ENCODE measurements at places on chromosomes 6 and 20.
A peak's percentile ranks its signal among the peaks of the same experiment; 100 is the strongest.

GRCh38 chr6:101760843-101761621 lies 367.5 kb downstream of the GRIK2 start:
- no peak for DNase-seq

- DNase-seq = no peak
Measured at GRCh38 chr20:3165473-3166337, 6.0 kb upstream of the FASTKD5 start.

DNA sequence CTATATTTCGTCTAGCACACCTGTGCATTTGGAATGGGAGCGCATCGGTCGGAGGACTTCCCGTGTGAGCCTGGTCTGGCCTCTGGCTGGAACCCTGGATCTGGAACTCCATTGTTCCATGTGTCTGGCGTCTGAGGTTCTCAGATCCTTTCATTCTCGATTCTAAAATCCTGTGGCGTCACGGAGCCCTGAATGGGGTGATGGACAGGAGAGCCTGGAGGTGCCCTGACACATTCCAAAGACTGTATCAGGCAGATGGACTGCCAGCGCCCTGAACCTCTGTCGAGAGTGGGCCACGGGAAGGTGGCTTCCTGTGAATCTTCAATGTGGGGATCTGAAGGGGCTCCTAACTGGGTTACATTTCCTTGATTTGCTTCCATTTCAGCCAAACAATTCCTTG lies 20.6 kb downstream of the MYH7B start:
- no peak for DNase-seq

DNA sequence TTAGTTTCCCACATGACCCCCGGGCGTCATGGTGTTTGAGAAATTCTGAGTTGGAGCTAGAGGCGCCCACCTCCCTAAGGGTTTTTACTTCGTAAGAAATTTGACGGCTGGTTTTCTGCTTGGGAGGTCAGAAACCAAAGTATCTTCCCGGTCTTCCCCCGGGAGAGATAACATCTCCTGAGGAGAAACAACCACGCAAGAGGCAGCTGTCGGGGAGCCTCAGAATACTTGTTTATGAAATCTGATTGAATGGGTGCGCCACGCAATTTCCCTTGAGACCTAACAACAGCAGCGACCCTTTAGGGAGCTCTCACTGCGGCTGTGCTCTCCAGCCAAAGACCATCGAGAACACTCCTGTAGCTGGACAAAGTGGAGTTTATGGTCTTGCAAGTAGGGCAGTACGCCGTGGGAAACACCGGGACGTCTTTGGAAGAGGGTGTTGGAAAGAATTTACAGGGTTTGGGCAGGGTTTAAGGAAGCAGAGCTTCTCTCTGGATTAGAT lies 608 bp upstream of the EIF2S2 start:
- DNase-seq = peak; percentile 9

DNA sequence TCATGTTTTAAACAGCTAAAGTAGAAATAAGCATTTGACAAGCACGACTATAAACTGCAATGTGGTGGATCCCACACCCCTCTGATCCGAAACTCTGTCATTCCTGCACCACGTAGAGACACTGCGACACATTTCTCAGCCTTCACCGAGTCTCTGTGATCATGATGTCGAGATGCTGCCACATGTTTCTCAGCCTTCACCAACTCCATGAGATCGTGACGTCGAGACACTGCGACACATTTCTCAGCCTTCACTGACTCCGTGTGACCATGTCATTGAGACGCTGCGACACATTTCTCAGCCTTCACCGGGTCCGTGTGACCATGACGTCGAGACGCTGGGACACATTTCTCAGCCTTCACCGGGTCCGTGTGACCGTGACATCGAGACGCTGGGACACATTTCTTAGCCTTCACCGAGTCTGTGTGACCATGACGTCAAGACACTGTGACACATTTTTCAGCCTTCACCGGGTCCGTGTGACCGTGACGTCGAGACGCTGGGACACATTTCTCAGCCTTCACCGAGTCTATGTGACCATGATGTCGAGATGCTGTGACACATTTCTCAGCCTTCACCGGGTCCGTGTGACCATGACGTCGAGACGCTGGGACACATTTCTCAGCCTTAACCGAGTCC lies 143.0 kb downstream of the TTLL2 start:
- DNase-seq = no peak

DNA sequence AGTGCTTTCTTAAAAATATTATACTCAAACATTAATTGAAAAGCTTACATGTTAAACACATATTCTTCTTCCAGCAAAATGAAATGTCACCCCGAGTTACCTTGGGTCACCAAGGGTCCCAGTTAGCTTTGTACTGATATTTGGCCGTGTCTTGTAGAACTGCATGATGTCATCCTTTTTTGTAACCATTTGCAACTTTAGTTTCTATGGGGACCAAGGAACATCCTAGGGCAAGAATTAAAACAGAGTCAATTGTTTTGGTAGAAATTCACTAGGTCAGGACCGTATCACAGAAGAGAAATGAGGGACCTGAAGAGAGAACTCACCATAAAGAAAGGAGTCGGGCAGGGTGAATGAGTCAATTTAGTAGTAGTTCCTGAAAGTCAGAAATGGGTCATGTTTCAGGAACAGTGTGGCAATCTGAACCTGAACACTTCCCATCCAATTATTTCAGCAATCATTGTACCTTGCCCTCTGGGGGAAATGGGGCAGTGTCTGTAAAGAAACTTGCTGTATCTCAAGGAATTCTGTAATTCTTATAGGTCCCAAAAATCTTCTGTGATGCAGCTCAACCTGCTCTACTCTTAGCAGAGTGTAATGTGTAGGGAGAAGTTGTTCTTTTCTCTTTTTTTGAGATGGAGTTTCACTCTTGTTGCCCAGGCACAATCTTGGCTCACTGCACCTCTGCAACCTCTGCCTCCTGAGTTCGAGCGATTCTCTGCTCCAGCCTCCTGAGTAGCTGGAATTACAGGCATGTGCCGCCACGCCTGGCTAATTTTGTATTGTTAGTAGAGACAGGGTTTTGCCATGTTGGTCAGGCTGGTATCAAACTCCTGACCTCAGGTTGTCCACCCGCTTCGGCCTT lies 5.3 kb upstream of the AKAP7 start:
- no peak for DNase-seq

GRCh38 chr20:17431621-17432364 lies 99.4 kb downstream of the BFSP1 start:
- DNase-seq = peak; percentile 18

- DNase-seq = no peak
Measured at GRCh38 chr6:39791311-39791710, 865 bp upstream of the DAAM2 start.

GRCh38 chr20:48486065-48486464 lies 341.7 kb downstream of the PREX1 start:
- no peak for DNase-seq

- no peak for DNase-seq
Measured at GRCh38 chr20:41697861-41698559, 79.8 kb upstream of the CHD6 start.

GRCh38 chr6:157613011-157613522 lies 210.0 kb upstream of the SNX9 start:
- DNase-seq = no peak

- no peak for DNase-seq
Measured at GRCh38 chr20:34017610-34018009, 23.9 kb downstream of the RALY start.

DNA sequence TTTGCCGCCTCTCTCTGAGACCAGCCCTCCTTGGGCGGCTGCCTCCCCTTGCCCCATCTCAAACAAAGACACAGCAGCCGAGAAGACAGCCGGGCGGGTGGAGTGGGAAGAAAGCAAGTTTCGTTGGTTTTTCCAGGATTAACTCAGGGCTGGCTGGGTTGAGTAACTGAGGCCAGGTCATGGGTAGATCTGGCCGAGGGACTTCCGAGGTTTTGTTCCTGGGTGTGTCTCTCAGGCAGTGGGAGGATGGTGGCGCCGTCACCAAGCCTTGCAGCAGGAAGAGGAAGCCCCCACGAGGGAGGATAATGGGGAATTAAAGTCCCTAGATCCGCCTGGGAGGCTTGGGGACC lies 167.2 kb downstream of the TTLL2 start:
- DNase-seq = no peak

GRCh38 chr6:37083243-37084138 lies 78.0 kb downstream of the FGD2 start:
- DNase-seq = no peak

GRCh38 chr20:32541323-32542258 lies 43.5 kb downstream of the NOL4L start:
- DNase-seq = no peak

DNA sequence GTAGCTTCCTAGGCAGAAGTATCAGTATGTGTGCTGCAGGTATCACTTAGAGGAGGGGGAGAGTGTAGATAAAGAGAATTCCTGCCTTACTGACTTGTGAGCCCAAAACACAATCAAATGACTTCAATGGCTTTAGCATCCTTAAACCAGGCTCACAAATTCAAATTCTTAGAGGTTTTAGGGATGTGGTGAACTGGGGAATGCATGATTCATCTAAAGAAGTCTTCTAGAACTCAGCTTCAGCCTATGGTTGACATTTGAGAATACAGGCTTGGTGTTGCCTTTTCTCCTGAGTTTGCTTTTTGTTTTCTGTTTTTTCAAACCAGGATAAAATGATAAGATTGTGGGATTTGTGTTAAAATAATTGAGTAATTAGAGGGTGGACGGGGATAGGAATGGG lies 14.4 kb downstream of the SNRPC start:
- DNase-seq = no peak

- no peak for DNase-seq
Measured at GRCh38 chr6:155158030-155158843, 105.6 kb upstream of the CLDN20 start.

GRCh38 chr20:43794326-43794725 lies 67.5 kb upstream of the GTSF1L start:
- DNase-seq = no peak

DNA sequence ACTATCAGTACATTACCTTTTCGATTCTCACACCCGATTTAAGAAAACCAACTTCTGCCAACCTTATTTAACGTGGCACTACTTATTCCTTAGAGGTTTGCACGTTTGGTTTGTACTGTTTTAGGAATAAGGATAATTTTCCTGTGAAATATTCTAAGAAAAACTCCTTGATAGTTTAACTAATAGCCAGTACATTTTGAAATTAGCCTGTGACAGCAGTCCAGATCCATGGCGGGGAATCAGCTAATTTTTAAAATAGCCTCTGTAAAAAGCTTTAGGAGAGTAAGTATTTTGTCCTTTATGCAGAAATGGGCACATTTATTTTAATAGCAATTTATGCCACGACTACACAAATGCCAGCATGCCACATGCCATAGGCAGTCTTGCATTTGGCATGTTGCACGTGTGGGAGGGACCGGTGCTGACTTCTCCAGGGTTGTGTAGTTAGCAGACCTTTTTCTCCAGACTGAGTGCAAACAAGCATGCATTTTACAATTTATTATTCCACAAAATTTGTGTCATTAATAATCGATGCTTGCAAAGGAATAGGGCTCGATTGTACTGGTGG lies 6.2 kb downstream of the FOXC1 start:
- no peak for DNase-seq

DNA sequence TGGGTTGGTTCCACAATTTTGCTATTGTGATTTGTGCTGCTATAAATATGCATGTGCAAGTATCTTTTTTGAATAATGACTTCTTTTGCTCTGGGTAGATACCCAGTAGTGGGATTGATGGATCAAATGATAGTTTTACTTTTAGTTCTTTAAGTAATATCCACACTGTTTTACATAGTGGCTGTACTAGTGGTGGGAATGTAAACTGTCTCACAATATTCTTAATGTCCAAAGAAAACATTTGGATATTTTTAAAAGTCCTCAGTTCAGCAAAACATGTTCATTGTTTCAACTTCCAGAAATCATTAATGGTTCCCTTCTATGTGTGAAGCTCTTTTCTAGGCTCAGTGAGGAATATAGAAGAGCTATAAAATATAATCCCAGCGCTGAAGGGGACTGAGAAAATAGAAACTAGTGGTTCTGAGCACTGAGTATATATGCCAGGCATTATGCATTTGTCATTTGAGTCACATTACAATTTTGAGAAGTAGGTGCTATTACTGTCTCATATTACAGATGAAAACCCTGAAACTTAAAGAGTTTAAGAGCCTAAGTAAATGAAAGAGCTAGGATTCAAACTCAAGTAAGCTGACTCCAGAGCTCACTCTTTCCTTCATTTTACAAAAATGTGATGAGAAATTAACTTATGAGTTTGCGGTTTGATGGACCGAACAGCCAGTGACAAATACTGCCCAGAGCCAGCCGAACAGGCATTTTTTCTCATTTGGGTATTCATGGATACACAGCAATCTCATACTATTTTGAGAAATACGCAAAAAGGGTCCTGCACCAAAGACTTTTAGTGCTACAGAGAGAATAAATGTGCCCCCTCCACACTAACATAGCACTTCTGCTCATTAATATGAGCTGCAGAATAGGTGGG lies 250.1 kb downstream of the TBX18 start:
- DNase-seq = no peak

DNA sequence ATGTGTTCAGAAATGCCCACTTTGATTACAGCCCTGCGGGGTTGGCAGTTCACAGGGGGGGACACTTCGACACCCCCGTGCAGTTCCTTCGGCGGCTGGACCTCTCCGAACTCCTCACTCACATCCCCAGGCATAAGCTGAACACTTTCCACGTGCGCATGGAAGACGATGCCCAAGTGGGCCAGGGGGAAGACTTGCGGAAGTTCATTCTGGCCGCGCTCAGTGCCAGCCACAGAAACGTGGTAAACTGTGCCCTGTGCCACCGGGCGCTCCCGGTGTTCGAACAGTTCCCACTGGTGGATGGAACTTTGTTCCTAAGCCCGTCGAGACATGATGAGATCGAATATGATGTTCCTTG lies 32.1 kb downstream of the HECA start:
- DNase-seq = no peak

DNA sequence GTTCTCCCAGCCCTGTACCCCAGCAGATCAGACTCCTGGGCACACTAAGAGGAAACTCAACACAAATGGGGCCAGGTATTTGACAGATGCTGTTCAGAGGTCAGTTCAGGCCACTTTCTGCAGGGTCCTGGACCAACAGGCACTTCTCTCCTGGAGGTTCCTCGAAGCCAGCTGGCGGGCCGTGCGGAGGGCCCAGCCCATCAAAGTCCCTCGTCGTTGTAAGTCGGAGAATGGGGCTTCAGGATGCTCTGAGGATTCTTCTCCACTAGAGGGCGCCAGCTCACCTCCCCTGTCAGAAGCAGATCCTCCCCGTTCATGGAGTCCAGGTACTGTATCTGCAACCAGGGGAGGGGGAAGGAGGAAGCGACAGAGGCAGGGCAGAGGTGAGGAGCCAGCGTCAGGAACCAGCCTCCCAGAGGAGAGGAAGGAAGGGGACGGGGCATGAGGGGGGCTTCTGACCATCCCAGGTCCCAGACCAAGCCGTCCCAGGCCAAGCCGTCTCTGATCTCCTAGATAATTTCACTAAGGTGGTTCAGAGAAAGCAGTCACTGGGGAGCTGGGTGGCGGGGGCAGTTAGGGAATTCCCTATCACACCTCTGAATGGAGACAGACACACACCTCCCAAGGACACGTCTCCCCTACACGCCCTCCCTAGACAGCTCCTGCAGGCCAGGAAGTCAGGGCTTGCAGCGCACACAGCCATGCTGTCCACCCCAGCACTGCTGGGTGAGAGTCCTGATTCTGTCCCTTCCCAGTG lies 11.7 kb upstream of the FAM83C start:
- peak; percentile 68 for DNase-seq

- no peak for DNase-seq
Measured at GRCh38 chr6:123276546-123276980, 280.5 kb downstream of the CLVS2 start.

- no peak for DNase-seq
Measured at GRCh38 chr6:158911746-158912480, 88.1 kb downstream of the RSPH3 start.

GRCh38 chr6:18359237-18359885 lies 27.8 kb upstream of the RNF144B start:
- DNase-seq = no peak
